ENCODE measurements at places on chromosomes 6 and 20.

GRCh38 chr6:83589076-83589475 is 76.7 kb downstream of the PRSS35 start:
- DNase-seq: no peak

GRCh38 chr6:149084808-149085556 is 232.5 kb upstream of the TAB2 start:
- no peak for DNase-seq

- no peak for DNase-seq
Observed at GRCh38 chr6:142155091-142155490, 8.0 kb downstream of the VTA1 start.

DNA sequence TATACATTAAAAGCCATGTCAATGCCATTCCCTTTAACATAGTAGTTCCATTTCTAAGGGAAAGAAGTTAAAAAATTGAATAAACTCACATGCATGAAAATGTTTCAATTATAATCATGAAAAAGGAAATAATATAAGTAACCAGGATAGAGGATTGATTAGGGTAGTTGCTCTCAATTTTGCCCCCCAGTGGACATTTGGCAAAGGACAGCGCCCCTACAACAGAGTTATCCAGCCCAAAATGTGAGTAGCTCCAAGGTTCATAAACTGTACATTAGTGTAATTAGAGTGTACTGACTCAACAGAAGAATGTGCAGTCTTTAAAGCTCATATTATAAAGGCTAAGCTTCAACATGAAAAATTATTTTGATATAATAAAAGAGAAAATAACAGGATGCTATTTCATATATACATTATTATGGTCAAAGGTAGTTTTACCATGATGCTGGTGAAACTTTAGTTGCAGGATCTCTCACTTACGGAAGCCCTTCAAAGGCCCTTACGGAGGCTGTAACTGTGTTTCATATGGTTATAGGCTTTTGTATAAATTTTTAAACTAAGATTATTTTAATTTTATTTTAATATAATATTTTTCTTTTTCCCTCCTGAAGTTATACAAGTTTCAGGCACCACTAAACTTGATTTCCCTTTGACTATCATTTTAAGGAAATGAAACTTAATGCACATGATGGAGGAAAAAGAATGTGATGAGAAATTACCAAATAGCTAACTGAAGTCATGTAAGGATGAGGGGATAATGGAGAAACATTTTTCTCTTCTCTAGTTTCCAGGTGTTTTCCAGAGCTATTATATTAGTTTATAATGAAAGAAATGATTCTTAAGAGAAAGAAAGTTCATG is 403.6 kb downstream of the PLCB1 start:
- no peak for DNase-seq

DNA sequence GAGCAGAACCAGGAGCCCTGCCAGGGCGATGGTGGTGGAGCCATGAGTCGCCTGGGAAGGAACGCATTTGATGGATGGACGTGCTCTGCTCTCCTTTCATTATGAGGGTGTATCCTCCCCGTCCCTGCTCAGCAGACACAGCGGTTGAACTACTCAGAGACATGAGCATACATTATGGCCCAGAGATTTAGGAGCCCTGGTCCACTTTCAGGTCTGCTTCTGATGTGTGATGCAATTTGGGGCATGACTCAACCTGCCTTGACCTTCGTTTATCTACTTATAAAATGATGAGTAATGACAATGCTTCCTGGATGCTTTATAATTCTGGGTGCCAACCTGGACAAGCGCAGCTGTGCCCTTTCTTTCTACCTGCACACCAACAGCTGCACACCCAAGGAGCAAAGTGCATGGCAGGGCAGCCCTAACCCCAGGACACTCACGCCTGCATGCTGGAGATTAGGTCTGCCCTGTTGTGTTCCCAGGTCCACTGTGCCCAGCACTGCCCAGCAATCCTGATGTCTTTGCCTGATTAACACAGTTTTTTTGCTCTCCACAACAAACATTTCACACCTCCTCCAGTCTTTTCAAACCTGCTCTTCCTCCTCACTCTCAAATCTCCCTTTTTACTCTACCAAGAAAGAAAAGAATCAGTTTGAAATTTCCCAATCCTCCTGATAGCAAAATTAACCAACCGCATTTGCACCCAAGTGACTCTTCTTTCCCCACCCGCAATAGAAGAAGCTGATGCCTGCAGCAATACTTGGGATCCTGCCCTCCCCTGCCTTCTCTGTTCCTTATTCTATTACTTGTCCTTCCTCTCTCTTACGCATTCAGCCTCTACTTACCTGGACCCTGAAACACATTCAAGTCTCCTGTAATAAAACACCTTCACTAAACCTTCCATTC is 81.2 kb downstream of the EZR start:
- DNase-seq: no peak

DNA sequence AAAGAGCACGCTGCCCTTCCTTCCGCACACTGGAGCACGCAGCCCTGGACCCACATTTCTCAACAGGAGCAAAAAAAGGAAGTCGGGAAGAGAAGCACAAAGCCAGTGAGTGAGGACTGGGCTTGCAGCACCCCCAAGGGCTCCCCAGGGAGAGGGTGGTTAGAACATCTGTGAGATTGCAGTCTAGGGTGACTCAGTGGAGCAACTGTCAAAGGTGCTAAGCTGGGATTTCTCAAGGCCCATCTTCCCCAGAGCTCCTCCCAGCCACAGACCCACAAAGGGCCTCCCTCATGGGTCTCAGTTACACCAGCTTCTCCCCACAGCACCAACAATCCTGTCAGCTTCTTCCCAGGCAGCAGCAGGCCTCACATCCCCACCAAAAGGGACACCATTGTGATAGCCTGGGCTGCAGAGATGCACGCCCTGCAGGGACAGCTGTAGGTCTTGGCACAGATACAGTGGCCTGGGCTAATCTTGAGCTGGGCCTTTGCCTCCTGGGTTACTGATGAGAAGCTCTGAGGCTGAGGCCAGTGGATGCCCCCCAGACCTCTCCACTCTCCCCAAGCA is 39.6 kb upstream of the CD93 start:
- no peak for DNase-seq
